ENCODE measurements at places on chromosomes 4 and X.

DNA sequence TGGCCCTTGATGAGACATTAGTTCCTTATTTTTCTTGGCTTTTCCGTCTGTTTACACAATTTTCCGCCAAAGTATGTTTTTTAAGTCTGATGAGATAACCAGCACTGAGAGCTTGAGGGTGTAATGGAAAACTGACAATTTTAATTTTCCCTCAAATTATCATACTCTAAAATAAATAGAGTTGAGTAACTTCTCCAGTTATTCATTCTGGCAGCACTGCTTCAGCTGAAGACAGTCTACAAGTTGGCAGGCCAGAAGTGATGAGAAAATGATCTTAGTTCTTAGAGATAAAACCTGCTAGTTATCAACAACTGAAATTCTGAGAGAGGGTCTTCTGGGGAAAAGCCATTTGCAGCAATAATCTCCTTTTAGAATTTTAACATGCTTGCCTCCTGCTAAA, 241.6 kb upstream of the TET2 start:
- DNase-seq, result no peak

GRCh38 chrX:9282325-9282724, 182.5 kb upstream of the TBL1X start:
- no peak for DNase-seq

- DNase-seq, result no peak
Measured at GRCh38 chr4:60744767-60745166, 455.4 kb upstream of the ADGRL3 start.

DNA sequence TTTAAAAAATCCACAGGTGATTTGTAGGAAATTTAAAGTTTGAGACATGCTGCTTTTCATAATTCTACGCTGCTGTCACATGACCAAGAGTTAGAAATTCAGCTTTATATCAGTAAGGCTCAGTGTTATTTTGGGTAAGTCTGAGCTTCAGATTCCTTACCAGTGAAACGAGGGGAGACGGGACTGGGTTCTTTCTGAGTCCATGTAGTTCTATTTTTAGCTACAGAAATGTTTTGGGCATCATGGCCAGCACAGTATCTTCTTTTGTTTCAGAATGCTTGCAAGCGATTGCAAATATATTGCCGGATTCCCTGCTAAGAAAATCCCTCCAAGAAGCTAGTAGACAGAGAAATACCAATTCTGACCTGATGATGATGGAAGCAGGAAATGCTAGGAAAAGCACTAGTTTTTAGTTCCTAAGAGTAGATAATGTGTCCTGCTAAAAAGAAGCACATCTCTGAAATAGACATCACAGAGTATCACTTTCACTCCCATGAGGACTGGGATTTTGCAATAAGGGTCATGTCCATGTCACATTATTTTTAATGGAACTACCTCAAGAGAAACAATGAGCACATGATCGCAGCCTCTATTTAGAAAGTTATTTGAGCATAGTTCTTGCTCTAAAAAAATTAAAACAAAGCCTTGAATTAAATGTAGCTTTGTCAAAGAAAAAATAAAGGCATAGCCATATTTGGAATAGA, 10.9 kb downstream of the ATP1B4 start:
- DNase-seq, result no peak

- DNase-seq, result no peak
Measured at GRCh38 chrX:22952010-22952409, 47.8 kb upstream of the DDX53 start.

- no peak for DNase-seq
Measured at GRCh38 chr4:8167815-8168214, 9.2 kb upstream of the ABLIM2 start.

GRCh38 chr4:3342182-3342854, 49.5 kb downstream of the RGS12 start:
- DNase-seq, result no peak

- DNase-seq, result no peak
Measured at GRCh38 chrX:130995439-130995838, 62.7 kb upstream of the ARHGAP36 start.

- DNase-seq, result no peak
Measured at GRCh38 chr4:133464311-133464710, 315.2 kb downstream of the PCDH10 start.

DNA sequence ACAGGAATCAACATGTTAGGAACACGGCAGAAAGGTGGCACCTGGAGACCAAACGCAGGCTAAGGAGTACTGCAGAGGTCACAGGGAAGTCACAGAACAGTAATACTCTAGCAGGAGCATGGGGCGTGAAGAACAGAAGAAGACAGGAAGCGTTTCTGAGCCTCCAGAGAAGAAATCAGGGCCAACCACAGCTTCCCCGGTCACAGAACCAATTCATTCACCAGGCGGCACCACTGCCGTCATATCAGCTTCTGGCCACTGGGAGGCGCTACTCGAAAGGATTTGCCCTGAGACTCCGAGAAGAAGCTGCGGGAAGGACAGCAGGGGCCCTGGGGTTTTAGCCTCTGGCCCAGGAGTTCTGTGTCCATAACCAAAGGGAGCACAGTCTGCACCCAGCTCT, 78.0 kb upstream of the DRD5 start:
- peak; percentile 68 for DNase-seq

- DNase-seq, result no peak
Measured at GRCh38 chrX:98962996-98963395, 1447.1 kb downstream of the PCDH19 start.

- no peak for DNase-seq
Measured at GRCh38 chrX:13996650-13997049, 33.0 kb downstream of the GEMIN8 start.

- DNase-seq, result no peak
Measured at GRCh38 chr4:169253113-169253671, 17.6 kb downstream of the SH3RF1 start.

- peak; percentile 39 for DNase-seq
Measured at GRCh38 chrX:39152106-39152649, 350.9 kb downstream of the MID1IP1 start.

- DNase-seq, result no peak
Measured at GRCh38 chrX:155435744-155436112, 22.7 kb downstream of the F8A3 start.

DNA sequence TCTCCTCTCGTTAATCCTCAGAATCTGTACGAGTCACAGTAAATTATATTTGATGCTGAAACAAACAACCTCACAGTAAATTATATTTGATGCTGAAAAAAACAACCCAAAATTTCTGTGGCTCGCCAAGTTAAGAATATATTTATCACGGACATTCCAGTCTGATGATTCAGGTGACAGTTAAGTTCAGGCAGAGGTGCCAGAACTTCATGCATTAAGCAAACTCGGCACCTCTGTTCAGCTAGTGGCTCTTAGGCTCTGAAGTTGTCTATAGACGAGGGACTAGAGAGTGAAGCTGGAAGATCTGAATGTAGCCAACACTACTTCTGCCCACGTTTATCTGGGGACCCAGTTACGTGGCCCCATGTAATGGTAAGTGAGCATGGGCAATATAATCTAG, 132.2 kb upstream of the AGA start:
- DNase-seq, result no peak

Data from stimulated activated CD4-positive, alpha-beta T cell treated with anti-CD3 and anti-CD28 coated beads, Interleukin-15, amount 100 ng/mL, for 48 hours (primary cell).